A549 (cell line): ENCODE measurements at places on chromosomes 7 and 10.

DNA sequence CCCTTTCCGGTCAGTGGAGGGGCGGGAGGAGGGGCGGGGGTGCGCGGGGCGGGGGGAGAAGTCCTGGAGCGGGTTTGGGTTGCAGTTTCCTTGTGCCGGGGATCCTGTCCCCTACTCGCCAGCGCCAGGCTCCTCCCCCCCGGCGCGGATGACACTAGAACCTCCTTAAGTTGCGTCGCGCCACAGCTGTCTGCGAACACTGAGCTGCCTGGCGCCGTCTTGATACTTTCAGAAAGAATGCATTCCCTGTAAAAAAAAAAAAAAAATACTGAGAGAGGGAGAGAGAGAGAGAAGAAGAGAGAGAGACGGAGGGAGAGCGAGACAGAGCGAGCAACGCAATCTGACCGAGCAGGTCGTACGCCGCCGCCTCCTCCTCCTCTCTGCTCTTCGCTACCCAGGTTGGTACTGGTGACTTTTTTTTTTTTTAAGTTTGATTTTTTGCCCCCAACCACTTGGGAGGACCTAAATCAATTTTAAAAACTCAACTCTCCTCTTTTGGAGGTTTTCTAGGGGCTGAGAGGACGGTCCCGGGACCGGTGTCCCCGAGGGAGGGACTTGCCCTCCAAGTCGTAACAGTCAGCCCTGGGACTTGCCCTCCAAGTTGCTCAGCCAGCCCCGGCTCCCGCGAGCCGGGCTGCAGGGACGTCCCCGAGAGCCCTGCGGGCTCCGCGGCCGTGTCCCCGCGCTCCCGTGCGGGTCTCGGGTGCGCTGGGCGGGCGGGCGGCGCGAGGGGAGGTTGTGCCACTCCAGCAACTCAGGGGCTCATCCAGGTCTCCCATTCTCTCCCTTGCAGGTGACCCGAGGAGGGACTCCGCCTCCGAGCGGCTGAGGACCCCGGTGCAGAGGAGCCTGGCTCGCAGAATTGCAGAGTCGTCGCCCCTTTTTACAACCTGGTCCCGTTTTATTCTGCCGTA lies at the start of gene GATA3:
Gene GATA3 (plus strand): TSS at position 195 of the 914 bp plus-strand sequence. CDS start 968 bp downstream, outside the sequence.
- DNase-seq: peak; percentile 88

GRCh38 chr7:107922886-107923285 lies 31.9 kb downstream of the DLD start:
- DNase-seq: no peak

DNA sequence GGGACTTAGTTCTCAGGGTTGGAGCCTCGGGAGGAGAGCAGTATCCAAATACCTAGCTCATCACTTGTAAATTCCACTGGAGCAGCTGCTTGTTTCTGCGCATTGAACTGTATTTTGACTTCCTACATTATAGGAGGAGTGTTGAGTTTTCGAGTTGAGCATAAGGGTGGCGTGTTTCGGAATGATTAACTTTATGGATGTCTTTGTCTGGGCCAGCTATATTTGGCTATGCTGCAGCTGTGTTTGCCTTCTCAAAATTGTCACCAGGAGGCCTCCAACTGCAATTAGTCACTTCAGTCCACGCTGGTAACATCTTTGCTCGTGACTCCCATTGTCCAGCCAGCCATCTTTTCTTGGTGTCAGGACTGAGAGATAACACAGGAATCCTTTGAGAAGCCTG lies 9.1 kb downstream of the CELF2 start:
- no peak for DNase-seq

GRCh38 chr10:131874991-131875451 lies 25.8 kb upstream of the PPP2R2D start:
- peak; percentile 79 for DNase-seq

GRCh38 chr7:122143376-122143750 lies 686 bp downstream of the AASS start:
- no peak for DNase-seq

GRCh38 chr10:125190946-125191345 lies 30.6 kb upstream of the CTBP2 start:
- no peak for DNase-seq

DNA sequence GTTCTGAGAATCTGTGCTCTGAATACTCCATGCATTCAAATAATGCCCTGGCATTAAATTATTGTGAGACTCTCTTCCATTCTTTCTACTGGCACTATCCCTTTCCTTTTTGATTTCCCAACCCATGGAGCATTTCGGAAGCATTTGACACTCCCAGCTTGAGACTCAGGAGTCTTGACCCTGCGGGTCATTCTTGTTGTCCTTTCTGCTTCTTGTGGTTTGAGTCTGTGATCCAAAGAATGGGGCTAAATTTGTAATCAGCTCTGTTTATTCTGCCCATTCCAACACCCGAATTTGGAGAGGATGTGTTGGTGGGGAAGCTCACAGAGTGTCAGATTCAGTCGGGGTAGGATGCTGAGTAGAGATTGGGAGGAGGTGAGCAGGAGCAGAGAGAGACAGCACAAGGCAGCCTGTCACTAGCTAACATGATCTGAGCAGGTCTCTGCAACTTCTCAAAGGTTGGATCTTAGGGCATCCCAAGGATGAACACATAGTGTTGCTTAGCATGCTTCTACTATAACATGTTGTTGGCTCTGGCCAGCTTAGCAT lies 80.4 kb upstream of the BMPER start:
- no peak for DNase-seq

DNA sequence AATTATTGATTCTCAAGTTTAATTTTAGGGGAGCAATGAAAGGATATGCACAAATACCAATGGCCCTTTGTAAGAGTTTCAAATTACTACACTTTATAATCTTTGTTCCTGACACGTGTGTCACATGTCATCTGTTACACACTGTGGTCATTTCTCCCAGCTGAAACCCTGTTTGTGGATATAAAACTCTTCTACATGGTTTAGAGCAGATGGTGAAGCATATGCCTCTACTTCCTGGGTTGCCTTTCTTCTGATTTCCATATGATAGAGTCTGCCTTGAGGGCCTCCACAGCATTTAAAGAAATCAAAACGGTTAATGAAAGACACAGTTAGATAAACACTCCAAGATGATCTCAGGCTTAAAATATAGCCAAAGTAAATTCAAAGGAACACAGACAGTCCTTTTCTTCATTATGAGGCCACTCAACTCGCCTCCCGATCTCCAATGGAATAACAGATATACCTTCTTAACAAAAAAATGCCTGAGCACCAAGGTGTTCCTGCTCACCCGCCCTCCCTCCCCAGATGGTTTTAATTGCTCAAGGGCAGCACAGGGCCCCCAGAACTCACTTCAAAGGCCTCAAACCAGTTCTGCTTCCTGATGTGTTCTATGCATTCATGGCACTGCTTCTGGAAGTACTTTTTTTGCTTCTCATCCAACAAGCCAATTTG lies 75.0 kb downstream of the CPVL start:
- no peak for DNase-seq

DNA sequence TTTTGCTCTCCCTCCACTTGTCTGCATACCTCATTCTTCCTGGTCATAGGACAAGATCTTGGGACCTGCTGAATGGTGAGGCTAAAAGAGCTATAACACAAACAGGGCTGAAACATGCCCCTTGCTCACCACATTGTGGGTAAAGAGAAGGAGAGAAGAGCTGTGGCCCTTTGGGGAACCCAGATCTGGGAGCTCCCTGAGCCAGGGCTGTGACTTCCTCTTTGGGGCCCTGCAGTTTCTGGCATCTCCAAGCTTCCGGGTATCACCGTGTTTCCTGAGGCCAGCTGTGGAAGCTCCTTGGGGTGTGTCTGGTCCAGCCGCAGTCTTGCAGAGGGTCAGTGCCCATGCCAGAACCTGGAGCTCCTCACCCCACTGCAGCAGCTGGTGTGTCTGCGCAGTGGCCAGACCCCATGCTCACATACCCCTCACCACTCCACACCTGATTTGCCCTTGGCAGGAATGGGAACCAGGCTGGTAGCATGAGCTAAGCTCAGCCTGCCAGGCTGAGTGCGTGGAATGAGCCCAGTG lies 34.0 kb downstream of the DKK1 start:
- DNase-seq: no peak

DNA sequence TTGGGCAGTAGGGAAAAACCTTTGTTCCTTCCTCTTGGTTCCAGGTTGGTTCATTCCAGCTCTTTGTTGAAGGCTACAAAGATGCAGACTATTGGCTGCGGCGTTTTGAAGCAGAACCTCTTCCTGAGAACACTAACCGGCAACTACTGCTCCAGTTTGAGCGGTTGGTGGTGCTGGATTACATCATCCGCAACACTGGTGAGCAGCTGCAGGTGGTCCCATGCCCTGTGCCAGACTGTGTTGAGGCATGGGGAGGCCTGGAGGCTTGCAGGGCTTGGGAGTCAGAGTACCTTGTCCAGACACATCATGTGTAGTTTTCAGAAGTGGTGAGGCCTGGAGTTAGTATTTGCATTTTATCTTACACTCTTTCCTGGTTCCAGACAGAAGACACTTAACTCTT lies 16.3 kb downstream of the PI4K2A start:
- no peak for DNase-seq

DNA sequence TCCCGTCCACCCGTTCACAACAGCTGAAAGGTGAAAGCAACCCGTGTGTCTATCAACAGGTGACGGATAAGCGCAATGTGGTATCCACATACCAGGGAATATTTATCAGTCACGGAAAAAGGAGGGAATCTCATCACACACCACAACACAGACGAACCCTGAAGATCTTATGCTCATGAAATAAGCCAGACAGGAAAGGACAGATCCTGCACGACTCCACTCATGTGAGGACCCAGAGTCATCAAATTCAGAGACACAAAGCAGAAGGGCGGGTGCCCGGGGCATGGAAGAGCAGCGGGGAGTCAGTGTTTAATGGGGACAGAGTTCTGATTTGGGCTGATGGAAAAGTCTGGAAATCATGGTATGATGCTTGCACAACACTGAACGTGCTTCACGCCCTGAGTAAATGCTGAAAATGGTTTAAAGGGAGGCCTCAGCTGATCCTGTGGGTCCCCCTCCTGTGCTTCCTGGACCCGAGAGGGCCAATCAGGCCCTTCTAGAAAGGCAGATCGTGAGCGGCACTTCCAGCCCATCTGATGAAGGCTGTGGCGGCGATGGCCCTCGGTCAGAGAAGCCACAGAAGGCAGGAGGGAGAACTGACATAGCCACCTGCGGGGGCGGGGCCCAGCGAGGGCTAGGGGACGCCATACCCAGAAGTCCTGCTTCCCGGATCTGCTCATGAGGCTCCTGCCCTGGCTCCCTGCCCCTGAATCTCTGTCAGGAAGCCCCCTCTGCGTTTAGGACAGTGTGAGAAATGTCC lies 19.1 kb downstream of the WDR86 start:
- DNase-seq: no peak
